ENCODE measurements at places on chromosomes 6 and 20.

DNA sequence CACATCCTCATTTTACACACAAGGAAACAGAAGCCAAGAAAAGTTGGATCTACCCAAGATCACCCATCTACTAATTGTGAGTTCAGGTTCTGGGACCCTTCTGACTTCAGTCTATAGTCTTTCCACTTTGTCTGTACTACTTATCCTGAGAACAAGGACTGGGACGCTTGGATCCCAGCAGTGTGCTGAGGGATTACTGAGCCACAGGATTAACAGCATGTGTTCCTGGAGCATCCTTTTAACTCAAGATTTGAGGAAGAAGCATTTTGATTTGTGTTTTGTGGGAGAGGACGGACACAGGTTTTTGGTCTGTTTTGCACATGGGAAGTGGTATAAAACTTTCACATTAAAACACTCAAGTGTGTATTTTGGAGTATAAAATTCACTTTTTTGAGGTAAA is 4.4 kb downstream of the ENPP4 start:
- no peak for DNase-seq

GRCh38 chr6:129936329-129937165 is 75.4 kb upstream of the TMEM244 start:
- no peak for DNase-seq

DNA sequence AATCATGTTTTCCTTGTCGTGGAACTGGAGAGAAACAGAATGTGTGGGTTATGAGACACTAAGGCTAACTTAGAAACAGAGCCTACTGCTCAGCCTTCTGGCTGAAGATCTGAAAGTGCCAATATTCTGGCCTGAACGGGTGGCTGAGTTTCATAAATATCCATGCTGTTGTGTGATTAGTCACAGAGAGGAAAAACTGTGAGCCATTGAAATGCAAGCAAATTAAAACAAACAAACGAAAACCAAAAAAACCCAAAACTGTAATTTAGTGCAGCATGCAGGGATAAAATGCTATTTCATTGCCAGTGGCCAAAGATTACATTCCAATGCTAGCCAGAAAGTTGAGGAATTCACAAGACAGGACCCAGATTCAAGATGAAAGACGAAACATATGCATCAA is 315.1 kb downstream of the UBE3D start:
- no peak for DNase-seq

GRCh38 chr20:24584538-24585356 is 115.3 kb downstream of the SYNDIG1 start:
- no peak for DNase-seq

- DNase-seq, result no peak
These were observed 71.0 kb downstream of the SOX4 start for GRCh38 chr6:21664314-21665109.

GRCh38 chr6:26065952-26066380 is 21.3 kb upstream of the HFE start:
- no peak for DNase-seq

DNA sequence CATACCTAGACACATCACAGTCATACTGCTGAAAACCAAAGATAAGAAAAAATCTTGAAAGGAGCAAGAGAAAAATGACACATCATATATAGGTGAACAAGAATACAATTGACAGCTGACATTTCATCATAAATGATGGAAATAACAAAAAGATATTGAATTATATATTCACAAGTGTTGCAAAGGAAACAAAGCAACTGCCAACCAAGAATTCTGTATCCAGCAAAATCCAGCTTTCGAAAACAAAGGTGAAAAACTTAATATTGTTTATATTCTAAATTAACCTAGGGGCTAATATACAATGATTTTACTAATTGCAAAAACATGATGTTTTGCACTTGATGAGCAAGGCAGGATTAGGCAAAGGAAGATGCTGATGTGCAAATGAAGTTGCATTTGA is 84.3 kb downstream of the MOXD1 start:
- DNase-seq, result no peak

- DNase-seq, result no peak
These were observed 16.9 kb upstream of the HBS1L start for GRCh38 chr6:135071541-135071940.
